Kidney glomerular epithelial cell (primary cell): ENCODE measurements at places on chromosomes 7 and 10.

DNA sequence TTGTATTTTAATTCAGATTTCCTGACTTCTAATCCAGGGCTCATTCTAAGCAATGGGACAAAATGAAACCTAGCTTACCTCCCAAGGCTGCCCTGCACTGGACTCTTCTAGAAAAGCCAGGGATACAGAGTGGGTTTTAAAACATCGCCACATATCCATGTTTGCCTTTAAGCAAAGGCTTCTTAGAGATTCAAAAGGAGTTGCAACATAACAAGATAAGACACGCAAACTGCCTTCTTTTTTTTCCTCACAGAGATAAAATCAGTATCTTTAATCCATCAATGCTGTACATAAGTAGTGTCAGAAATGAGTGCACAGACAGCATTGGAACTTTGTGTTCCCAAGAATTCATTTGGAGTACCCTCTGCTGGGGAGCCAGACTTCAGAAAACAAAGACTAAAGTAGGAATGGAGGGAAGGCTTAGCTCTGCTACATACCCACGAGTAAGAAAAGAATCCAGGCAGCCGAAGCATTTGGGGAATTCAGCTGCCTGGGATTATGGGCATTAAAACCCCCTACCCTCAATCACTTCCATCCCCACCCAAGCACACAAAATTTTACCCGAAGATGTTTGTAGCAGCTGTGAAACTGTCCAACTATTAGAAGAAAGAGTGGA is 427.8 kb downstream of the ARL4A start:
- no peak for DNase-seq

GRCh38 chr10:115020449-115020848 is 72.7 kb upstream of the ATRNL1 start:
- DNase-seq, result no peak

DNA sequence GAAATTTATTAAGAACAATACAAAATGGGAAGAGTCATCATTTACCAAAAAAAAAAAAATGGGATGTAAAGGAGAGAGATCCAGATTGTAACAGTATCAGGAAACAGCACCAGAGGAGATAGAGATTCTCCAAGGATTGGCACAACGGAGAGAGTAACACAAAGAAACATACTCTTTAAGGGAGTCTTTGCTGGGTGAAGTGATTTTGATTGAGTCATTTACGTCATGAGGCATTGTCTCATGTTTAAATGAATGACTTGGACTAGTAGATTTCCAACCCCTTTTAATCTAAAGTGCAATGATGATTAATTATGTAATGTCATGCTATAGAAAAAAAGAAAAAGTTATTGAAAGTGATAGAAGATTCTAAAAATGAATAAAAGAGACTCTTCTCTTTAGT is 68.8 kb downstream of the ITGB8 start:
- DNase-seq, result no peak

DNA sequence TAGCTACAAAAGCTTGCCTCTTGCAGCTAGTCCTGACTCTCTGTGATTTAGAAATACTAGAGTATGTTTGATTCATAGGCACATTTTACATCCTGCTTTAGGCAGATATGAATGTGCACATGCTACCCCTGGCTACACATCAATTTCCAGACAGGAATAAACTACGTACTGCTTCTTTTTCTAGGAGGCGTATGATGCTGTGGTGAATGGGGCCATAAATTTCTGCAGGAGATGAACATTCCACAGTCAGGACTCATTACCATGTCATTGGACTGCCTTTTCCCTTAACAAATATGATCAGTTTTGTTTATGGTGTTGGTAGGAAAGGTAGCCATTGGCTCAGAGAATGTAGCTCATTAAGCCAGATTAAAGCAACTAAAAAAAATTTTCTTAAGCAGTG is 50.1 kb upstream of the IFRD1 start:
- peak; percentile 65 for DNase-seq

DNA sequence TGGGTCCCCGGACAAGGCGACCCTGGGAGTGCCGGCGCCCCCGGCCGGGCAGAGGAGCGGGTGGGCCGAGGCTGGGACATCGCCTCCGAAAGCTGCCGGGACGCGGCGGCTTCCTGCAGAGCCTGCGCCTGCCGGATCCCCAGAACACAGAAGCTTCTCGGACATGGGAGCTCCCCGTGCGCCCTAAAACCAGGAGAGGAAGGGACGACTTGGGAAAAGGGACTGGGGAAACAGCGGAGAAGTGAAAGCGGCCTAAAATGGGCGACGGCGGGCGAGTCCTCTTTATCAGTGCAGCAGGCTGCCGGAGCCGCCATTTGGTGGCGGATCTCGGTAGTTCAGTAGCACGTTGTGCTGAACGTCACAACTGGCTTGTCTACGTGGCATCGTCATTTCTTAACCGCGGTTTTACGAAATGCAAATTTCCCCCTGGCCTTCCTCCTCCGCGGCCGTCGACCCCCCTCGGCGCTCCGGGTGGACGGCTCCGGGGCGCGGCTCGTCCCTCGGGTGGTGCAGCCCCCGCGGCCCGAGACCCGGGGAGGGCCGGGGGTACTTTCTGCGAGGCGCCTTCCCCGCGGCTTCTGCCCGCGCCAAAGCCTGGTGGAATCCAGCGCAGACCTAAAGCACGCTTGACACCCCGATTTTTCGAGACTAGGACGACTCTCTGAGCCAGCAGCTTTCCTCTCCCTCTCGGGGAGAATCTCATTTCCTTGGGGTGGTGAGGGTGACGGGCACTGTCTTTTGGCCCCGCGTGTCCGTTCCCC is 9.9 kb upstream of the SPAG6 start:
- no peak for DNase-seq

- DNase-seq, result no peak
Observed at GRCh38 chr10:94760586-94761178, 1.8 kb upstream of the CYP2C19 start.

GRCh38 chr7:158430308-158431034 is 157.2 kb downstream of the PTPRN2 start:
- DNase-seq, result no peak

DNA sequence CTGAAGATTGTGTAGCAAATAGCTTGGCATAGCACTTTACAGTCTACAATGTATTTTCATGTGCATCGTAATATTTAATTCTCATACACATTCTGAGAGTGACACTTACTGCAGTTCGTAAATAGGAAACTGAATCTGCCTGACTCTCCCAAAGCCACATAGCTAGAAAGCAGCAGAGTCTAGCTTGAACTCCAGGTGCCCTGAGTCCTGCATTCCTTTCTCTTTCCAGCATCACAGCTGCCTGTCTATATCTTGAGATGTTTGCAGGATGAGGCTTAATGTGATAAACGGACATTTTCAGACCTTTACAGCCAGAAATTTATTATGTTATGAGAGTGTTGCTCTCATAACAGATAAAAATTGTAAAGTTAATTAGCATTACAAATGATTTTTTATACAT is 132.9 kb upstream of the PLXDC2 start:
- DNase-seq, result peak; percentile 32

GRCh38 chr10:59077855-59078254 is 98.6 kb upstream of the PHYHIPL start:
- peak; percentile 34 for DNase-seq

DNA sequence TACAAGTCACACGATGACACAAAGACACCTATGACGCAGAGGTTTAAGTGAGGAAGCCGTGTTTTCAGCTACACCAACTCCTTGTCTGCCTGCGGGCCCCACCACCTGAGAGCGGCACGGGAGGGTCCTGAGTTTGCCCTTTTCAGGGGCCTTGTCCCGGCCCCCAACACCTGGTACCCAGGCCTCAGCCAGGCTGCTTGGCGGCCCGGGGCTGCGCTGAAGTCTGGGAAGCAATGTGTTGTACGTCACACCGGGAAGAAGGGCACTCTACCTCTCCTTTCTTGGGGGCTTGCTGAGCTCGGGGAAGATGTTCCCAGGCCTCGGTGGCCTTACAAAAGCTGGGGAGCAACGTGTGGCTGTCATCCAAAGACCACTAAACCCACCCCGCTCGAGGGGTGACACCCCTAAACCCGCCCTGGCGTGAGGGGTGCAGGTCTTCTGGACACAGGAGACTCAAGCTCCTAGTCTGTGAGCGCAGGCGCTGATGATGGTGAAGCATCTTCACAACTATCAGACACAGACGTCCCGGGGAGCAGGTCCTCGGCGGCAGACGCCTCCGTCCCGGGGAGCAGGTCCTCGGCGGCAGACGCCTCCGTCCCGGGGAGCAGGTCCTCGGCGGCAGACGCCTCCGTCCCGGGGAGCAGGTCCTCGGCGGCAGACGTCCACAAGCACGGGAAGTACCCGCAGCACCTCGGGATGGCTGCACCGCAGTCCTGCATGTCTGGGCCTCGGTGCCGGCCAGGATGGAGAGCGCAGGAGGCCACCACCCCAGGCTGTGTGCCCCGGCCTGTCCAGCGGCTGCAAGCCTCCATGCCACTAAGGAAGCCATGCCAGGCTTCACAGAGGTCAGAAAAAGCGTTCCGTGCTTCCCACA is 15.4 kb downstream of the CFAP46 start:
- no peak for DNase-seq

- no peak for DNase-seq
Observed at GRCh38 chr10:60834401-60834800, 56.1 kb downstream of the CDK1 start.

- no peak for DNase-seq
Observed at GRCh38 chr10:130929422-130930325, 381.8 kb downstream of the TCERG1L start.

GRCh38 chr7:131554880-131555516 is 1.4 kb downstream of the PODXL start:
- no peak for DNase-seq

- no peak for DNase-seq
Observed at GRCh38 chr10:11411926-11412545, 199.4 kb downstream of the USP6NL start.

DNA sequence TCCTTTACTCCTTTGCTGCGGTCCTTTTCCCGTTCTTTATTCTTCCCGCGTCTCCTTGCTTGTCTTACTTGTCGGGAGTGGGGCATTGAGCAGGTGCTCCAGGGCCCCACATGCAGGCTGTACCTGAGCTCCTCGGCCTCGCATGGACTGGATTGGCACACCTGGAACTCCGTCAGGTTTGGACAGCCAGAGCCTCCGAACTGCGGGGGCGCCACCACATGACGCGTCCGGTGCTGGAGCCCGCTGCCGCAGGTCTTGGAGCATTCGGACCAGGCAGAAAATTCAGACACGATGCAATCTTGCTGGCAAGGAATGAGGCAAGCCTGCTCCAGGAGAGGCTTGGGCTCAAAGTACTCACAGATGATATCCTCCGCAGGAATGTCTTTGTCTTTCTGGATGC is 195.7 kb downstream of the THSD7A start:
- DNase-seq, result no peak

GRCh38 chr7:42024537-42024936 is 212.5 kb downstream of the GLI3 start:
- no peak for DNase-seq

DNA sequence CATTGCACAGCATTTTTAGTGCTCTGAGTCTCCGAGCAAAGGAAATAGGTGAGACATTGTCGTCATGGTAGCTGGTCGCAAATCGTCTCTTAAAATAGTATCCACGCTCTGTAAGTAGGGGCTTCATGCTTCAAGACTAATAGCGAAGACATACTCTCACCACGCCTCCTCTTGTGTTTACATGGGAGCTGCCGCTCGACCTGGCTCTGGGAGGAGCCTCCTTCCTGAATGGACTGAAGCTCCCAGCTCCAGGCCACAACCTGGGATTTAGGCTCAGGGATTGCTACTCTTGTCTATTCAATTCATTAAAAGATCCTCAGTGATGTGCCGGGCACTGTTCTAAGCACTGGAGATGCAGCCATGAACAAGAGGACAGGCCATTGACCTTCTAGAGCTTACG is 196.1 kb upstream of the GALNT17 start:
- DNase-seq, result no peak

GRCh38 chr7:155808549-155809331 is 3.5 kb downstream of the SHH start:
- peak; percentile 20 for DNase-seq

DNA sequence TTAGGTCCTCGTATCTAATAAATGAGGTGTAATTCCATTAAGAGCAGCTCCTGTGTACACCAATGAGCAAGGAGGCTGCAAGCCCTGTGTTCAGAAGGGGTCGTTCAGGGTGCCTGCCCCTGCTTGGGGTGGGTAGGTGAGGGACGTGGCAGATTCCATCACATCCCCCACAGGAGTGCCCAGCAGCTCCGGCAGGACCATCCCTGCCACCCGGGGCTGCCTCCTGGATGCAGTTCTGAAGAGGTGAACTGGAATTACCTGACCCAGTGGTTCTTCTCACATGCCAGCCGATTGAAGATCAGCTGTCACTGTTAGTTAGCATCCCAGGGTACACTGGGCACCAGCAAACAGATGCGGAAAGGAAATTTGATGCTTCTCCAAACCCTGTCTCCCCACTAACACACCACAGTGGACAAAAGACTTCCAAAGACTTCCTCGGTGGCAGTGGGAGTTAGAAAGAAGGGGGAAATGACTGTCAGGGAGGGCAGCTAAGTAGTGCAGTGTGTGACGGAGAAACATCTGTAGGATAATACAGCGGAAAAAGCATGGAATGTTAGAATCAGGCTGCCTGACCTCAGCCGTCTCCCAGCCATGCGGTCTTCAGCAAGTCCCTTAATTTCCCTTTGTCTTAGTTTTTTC is 313.6 kb upstream of the ZMIZ1 start:
- DNase-seq, result no peak

- DNase-seq, result no peak
Observed at GRCh38 chr10:131786756-131787605, 113.8 kb upstream of the PPP2R2D start.

- no peak for DNase-seq
Observed at GRCh38 chr7:98321301-98321700, 39.8 kb downstream of the BRI3 start.

DNA sequence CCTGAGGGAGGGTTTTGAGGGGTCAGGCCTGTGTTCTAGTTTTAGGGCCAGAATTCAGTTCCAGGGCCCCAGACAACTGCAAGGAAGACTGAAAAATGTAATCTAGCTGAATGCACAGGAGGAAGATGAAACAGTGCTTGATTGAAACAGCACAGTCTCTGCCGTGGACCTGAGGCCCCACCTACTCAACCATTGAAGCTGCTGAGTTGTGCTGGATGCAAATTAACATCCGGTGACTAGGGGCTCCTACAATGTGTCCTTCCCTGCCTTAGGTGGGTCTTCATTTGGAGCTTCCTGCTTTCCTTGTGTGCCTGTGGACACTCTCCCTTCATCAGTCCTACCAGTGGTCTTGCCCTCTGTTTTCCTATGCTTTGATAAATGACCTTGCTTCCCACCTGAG is 5.7 kb downstream of the GLRX3 start:
- DNase-seq, result no peak

DNA sequence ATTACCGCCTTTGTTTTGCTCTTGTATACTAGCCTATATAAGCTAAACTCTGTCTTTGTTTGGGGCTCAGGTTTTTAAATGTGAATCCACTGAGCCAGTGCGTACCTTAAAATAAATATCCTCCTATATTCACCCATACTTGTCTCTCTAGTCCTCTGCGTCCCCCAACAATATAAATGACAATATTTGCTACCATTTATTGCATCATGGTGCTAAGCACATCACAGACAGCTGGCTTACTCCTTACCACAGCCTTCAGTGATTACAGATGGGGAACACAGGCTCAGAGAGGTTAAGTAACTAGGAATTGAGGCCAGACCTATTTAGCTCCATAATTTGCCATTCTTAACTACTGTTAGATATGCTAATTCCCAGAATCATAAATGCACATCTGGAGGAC is 3.4 kb upstream of the ADCK2 start:
- no peak for DNase-seq

- no peak for DNase-seq
Observed at GRCh38 chr10:36748128-36748871, 377.1 kb upstream of the ANKRD30A start.
